ENCODE measurements at places on chromosomes 2 and 18.

GRCh38 chr2:177830881-177831386, 241.6 kb downstream of the PDE11A start:
- DNase-seq = no peak

GRCh38 chr18:35639296-35639695, 57.8 kb downstream of the GALNT1 start:
- no peak for DNase-seq

GRCh38 chr18:9700261-9700796, 7.8 kb upstream of the RAB31 start:
- DNase-seq = no peak

DNA sequence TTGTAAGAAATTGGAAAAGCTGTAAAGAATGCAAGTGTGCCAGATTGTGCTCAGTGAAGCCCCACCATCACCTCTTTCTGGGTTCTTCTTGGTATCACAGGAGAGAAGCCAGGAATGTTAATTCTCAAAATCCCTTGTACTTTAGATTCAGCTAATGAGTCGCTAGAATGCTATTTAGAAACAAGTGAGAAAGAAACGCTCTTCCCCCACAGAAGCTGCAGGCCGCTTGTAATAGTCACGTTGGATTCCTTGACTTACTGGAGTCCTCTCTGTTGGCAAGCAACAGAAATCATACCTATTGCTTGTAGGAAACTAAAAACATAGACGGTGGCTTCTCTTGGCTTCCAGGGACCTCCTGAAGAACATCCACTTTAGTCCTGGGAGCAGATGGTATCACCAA, 375.6 kb upstream of the LRATD1 start:
- DNase-seq = no peak

DNA sequence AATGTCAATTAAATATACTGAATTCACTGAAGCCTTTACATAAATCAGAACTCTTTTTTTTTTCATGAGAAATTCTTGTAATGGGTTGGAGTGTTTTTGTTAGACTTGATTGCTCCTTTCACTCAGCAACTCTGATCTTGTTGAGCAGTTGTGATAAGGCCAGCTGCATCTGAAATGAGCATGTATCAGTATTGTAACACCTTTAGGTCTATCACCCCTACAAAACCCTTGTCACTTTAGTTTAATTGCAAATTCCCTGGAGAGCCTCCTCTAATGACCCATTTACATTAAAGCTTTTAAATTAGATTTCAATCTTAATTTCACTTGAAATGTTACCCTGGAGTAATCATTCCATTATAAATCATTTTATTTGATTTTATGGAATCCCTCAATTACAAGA, 346.8 kb upstream of the TCF4 start:
- DNase-seq = no peak

DNA sequence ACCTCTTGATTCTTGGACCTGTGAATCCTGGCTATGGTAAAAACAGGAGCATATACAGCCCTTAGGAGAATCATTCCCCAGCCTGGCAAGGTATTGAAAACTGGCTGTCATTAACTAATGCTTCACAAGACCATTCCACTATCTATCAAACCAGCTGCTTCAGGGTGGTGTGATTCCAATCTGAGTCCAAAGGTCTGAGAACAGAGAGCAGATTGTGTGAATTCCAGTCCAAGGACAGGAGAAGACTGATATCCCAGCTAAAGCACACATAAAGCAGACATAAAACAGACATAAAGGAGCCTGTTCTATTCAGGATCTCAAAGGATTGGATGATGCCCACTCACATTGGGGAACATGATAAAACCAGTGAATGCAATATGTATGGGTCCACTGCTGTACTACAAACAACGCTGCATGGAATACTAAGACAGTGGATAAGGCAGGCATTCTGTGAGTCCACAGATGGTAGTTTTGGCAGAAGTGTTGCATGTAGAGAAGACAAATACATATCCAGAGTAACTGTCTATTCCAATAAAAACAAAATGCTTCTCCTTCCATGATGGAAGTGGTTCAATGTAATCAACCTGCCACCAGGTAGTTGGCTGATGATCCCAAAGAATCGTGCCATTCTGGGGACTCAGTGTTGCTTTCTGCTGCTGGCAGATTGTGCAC, 363.9 kb downstream of the KCNJ3 start:
- no peak for DNase-seq

DNA sequence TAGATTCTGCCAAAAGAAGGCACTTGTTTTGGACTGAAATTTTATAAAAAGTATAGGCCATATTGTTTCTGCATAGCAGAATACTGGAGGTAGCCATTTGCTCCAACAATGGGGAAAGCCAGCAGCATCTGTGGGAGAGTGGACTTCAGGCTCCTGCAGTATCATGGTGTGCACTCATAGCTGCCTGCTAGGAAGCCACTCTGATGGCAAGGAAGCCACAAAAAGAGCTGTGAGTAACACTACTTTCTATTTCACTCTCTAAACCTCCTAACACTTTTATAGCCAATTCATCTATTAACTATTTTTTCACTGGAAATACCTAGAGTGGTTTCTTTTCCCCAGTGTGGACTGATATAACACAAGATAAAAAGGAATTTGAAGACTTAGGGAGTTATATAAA, 144.4 kb upstream of the KCNJ3 start:
- DNase-seq = no peak

GRCh38 chr2:99422599-99422998, 67.2 kb downstream of the REV1 start:
- no peak for DNase-seq

- no peak for DNase-seq
Measured at GRCh38 chr2:131410173-131410572, 46.2 kb upstream of the RAB6D start.

DNA sequence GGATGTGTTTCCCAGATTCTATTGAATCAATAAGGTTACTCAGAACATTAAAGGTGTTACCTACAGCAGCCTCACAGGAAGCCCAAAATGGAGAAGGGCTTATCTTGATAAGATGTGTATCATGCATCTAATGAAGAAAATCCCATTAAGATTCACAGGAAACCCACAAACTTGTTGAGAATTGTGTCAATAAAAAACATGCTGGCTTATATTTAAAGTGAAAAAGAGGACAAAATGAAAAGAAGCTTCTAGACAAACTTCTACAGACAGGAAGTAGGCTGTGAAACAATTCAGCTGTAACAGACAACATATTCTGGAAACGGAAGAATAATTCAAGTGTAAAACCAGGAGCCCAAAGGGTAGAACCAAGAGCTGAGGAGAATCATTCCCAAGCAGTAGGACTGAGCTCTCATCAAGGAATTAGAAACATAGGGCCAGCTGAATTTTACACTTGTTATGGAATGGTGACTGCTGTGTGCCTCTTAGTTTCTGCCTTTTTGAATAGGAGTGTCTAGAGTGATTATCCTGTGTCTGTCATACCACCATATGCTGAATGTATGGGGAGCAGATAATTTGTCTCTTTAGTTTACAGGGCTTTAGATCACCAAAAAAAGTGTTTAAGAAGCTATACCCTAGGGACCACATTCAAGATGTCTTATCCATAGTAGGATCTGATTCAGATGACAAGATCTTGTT, 9.6 kb downstream of the IMMT start:
- DNase-seq = peak; percentile 2

GRCh38 chr2:221787561-221787960, 215.5 kb upstream of the EPHA4 start:
- no peak for DNase-seq

GRCh38 chr2:165440367-165440766, 29.1 kb upstream of the CSRNP3 start:
- DNase-seq = no peak

GRCh38 chr18:35060122-35060815, 19.1 kb downstream of the MAPRE2 start:
- DNase-seq = no peak

DNA sequence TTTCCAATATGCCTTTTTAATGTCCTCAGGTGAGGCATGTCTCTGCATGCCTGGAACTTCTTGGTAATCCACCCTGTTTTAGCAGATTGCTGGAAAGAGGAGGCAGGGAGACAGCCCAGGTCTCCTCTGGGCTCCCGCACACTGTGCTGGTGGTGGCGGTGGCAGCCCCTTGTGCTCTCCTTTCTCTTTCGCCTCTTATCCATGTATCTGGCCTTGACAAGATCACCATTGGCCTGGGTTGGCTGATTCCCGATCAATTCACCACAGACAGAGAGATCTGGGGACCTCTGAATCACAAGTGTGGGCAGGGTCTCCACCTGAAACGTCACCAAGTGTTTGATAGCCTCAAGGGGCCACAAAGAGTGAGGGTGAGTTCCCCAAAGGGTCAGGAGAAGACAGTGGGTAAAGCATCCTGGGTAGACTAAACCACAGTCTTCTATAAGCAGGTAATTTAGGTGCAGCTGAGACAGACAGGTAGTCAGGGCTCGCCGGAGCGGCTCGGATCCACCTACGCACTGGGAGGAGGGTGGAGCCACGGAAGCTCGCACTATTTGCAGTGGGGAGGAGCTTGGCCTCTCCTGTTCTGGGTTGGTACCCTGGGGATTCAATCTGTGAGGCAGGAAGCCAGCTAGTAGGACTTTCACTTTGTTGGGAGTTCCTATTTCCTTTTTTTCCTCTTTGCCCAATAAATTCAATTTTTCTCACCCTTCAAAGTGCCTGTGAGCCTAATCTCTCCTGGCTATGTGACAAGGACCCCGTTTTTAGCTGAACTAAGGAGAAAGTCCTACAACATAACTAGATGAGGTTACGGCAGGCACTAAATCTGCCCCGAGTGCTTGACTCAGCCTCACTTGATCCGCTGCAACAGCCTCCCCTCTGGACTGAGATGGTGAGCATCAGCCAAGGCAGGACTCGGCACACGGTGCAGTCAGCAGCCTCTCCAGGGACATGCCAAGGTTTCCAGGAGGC, 57.6 kb downstream of the SLC4A3 start:
- DNase-seq = peak; percentile 9

GRCh38 chr2:20186078-20186854, 38.7 kb downstream of the SDC1 start:
- no peak for DNase-seq

- DNase-seq = no peak
Measured at GRCh38 chr2:179170901-179171300, 93.7 kb downstream of the SESTD1 start.

GRCh38 chr2:201955702-201956141, 77.9 kb upstream of the FZD7 start:
- no peak for DNase-seq

- no peak for DNase-seq
Measured at GRCh38 chr18:70420146-70420898, 131.5 kb downstream of the SOCS6 start.

- DNase-seq = no peak
Measured at GRCh38 chr2:43215673-43216255, 10.6 kb downstream of the ZFP36L2 start.

- DNase-seq = no peak
Measured at GRCh38 chr18:56709463-56709862, 58.3 kb downstream of the WDR7 start.

DNA sequence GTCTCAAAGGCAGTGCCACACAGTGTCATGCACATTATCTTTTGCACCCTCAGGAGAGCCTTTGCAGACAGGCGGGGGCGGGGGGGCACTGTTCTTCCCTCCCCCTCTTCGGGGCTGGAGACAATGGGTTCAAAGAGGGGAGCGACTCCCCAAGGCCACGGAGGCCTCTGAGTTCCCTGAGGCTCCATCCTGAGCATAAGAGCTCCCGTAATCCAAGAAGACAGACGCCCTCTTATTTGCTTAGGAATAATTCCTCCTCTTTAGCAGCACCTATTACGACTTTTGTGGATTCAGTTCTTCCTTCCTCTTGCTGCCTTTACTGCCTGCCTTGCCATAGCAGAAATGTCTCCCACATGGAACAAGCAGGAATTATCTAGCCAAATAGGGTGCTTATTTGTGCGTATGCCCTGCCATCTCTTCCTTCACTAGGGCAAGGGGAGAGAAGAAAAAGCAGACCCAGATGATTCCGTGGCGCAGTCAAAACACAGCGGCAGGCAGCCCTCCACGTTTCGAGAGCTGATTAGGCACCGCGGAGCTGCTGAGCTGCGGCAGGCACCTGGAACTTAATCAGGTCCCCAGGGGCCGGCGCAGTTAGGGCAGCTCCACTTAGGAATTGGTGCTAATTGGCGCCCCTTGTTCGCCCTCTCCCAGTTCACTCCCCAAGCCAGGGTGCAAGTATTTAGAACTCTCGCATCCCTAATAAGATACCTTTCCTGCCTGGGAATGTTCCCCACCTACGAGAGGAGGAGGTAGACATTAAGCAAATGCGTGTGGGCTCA, 233.4 kb upstream of the MYT1L start:
- DNase-seq = no peak

DNA sequence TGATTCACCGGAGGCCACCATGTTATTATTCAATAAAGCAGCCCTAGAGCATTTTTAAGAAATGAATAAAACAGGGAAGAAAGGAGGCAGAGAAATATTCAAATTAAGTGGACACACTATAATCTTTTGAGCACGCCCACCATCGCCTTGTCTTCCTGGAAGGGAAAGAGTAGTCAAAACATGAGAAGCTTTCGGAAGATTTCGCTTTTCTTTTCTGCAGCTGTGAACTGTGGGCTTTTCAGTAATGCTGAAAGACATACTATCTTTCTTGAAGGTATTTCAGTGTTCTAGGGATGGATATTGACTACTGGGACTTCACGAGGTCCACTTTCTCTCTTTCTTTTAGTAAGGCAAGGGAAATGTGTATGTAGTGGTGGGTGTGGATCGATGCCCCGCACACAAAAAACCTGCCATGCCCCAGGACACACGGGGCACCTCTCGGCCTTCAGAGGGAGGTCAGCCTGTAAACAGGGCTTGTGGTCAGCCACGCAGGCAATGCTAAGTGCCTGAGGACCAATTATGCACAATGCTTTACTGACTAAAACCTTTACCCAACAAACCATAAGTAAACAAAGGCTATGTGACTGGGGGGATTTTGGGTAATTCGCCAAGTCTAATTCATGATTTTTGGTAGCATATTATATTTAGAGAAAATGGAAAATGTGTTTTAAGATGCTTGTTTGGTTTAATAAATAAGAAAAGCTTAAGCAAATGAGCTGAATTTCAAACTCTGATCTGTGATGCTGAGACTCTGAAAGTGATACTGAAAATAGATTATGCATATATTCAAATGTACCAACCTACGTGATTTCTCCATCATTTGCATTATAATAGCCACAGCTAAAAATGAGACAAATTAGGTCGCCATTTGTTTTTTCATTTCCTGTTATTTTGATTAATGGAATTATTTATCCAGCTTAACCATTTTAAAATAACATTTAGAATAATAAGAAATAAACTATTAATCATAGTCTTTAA, 130.5 kb downstream of the ZNF516 start:
- DNase-seq = peak; percentile 36

DNA sequence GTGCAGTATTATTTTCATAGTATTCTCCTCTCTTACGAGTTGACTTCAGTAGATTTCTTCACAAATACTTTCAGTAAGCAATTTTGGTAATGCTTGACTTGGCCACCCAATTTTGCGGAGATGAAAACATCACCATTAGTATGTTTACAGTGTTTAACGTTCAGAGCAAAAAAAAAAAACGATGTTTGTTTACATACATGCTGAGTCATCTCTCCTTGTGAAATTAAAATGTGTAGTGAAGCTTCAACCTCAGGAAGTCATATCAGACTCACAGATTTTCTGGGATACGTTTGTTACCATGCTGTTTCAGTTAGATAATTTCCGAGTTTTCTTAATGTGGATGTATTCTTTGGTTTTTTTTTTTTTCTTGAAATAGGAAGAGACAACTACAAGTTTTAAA, 100.1 kb downstream of the CTNNA2 start:
- no peak for DNase-seq

All from stimulated activated naive CD4-positive, alpha-beta T cell treated with Interleukin-2 at 50 U/mL for 16 hours (primary cell).